Nasal cavity respiratory epithelium epithelial cell of viscerocranial mucosa (primary cell): ENCODE measurements at places on chromosomes 13 and 19. TPM values are rescaled to one million over a fixed set of nuclear protein-coding genes. Genes with fewer than 3 reads are reported as not detected.

The RXFP2 gene
- not detected in 2 replicates for total RNA-seq

The MAG gene
- not detected in 2 replicates for total RNA-seq

The ETV2 gene
- 0.34 TPM in 1 of 2 replicates, not detected in the other for total RNA-seq

The CCDC122 gene
- 11.3 and 14.5 TPM in 2 replicates for total RNA-seq

The AKAP11 gene
- total RNA-seq: 23.2 and 43.1 TPM in 2 replicates

The PROSER3 gene
- 2.1 and 5.7 TPM in 2 replicates for total RNA-seq
